WTC11 (cell line): ENCODE measurements at places on chromosomes 12 and 14.

DNA sequence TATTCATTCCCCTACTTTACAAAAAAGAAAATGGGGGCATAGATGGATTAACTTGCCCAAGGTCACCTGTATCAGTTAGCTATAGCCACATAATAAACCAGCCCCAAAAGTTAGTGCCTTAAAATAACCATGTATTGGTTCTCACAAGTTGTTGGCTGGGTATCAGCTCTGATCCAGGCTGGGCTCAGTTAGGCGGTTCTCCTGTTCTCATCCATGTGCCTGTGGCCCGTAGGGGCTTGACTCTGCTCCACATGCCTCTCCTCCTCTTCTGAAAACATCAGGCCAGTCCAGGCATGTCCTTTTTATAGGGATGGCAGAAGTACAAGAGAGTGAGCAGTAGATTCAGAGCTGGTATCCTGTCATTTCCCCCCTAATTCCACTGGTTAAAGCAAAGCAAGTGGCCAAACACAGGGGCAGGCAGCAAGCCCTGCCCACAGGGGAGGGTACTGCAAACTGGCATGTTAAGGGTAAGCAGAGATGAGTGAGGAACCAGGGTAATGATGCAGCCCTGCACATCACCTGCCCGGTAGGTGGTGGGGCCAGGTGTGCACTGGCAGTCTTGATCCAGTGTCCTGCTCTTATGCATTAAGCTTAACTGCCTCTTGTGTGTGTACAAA is 47.9 kb upstream of the TUNAR start:
- DNase-seq: no peak

GRCh38 chr12:65335981-65336380 is 57.5 kb downstream of the MSRB3 start:
- DNase-seq: no peak

GRCh38 chr14:21915826-21916225 is 242.2 kb upstream of the OR4E1 start:
- no peak for DNase-seq

GRCh38 chr12:108305520-108305919 is 33.6 kb downstream of the CMKLR1 start:
- no peak for DNase-seq

DNA sequence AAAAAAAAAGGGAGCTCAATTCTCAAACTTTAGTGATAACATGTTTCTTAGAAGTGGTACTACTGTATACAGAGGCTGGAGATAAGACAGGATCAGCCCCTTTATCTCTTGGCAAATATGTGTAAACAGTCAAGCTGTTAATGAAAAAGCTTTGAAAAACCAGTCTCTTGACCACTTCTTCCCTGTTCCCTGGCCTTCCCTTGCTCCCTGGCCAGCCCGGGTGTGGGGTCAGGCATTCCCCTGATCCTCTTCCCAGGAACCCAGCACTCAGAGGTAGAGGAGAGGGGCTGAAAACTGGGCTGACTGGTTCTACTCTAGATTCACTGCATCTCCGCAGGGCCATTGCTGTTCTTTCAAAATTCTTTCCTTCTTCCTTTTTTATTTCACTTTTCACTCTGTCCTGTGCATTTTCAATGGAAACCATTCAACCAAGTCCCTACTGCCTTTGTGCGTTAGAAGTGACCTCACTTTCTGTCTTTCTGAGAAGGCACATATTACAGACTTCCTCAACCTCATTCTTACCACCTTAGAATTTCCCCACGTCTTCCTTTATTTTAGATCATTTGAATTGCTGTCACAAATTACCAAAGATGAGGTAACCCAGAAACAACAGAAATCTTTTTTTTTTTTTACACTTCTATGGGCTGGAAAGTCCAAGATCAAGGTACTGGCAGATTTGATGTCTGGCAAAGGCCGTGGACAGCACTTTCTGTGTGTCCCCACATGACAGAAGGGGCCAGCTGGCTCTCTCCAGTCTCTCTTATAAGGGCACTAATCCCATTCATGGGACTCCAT is 5.7 kb downstream of the GNG2 start:
- DNase-seq: peak; percentile 32

DNA sequence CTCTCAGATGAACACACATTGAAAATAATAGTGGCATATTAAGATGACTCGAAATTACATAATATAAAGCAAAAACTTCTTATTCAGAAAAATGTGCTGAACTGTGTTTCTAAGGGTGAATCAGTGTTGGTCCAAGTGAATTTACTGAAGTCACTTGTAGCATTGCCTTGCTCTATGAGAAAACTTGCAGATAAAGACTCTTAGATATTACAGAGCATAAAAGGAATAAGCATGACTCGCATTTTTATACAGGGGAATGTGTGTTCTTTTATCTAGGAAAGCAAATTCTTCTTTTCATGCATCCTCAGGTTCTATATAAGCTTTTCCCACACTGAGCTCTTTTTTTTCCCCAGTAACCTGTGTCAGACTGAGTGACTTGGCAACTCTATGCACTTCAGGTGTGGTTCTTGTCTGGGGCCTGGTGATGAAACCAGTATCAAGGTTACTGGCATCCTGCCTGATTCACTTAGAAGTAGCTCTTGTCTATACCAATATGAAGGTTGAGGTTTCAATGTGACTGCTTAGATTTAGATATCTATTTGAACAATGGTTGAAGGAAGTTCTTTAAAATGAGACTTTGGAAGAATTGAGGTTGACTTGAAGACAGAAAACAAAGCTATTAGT is 76.1 kb downstream of the OTOGL start:
- no peak for DNase-seq

- no peak for DNase-seq
Measured at GRCh38 chr12:47990351-47991105, 13.7 kb downstream of the COL2A1 start.

DNA sequence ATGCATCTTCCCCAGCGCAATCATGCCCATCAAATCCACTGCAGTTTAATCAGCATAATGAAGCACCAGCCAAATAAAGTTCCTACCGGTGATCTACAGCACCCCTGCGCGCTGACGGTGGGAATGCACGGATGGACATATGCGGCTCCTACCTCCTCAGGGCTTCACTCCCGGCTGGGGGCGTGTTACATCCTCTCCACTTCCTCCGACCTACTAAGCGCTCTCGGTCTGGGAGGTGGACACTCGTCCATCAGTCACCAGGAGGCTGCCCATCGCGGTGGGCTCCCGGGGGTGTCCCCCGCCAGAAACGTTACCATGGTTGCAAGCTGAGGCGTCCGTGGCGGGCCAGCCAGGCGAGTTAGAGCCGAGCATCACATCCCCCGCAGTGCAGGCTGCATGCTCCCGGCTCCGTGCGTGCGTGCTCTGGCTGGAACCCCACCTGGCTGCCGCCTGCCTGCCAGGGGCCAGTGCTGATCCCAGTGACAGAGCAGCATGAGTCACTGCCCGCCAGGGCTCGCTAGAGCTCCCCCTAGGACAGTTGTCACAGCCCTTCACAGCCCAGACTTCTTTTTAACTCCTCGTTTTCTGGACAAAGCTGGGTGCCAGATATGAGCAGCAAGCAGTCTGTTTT is 73.0 kb downstream of the CIT start:
- DNase-seq: peak; percentile 87

- DNase-seq: peak; percentile 51
Measured at GRCh38 chr12:16121953-16122352, 155.5 kb downstream of the SLC15A5 start.

DNA sequence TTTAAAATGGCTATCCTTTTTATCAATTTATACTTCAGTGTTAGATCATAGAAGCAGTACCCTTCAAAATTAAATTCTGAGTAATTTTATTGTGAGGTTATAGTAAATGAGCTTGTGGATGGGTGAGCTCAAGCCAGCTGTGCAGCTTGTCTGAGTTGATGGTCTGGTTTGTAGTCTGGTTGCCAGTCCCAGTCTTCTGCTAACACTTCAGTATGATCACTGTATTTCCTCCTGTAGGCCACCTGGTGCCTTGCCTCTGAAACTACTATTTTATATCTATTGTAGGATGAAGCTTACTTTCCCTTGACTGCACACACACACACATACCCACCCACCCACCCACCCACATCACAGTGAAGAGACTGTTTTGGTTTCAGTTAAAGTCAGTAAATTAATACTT is 496.4 kb downstream of the PCNX1 start:
- DNase-seq: no peak

GRCh38 chr14:49250109-49250508 is 336.1 kb downstream of the RPS29 start:
- no peak for DNase-seq

- no peak for DNase-seq
Measured at GRCh38 chr12:116346741-116347140, 69.2 kb upstream of the MED13L start.

DNA sequence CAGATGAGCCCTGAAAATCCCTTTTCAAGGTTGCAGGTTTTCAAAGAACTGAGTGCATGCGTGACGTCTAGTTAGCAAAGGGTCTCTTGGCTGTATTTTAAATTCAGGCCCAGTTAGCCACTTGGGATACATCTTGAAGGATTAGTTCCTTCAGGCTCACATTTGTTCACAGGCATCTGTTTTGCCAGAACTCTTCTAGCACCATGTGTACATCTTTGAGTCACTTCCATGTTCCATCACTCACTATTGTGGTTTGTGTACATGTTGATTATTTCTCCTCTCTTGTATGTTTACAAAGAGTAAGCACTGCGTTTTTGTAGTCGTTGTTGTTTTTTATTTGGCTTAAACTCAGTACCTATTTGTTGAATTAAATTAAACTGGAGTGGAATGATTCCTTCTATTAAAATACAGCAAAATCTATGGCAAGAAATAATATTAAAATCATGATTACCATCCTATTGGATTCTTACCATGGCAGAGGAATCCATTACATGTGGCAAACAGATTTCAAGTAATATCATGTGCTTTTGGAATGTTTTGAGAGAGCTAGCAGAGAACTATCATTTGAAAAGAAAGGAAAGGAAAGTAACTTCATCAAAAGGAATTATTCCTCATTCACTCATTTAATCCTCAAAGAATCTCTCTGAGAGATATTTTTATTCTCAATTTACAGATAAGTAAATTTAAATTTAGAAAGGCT is 438.9 kb upstream of the FAR2 start:
- no peak for DNase-seq

- no peak for DNase-seq
Measured at GRCh38 chr12:87152841-87153528, 876.2 kb downstream of the C12orf50 start.

- peak; percentile 76 for DNase-seq
Measured at GRCh38 chr14:52131640-52132320, 62.9 kb upstream of the NID2 start.

GRCh38 chr12:26704684-26705460 is 128.1 kb downstream of the ITPR2 start:
- DNase-seq: no peak

DNA sequence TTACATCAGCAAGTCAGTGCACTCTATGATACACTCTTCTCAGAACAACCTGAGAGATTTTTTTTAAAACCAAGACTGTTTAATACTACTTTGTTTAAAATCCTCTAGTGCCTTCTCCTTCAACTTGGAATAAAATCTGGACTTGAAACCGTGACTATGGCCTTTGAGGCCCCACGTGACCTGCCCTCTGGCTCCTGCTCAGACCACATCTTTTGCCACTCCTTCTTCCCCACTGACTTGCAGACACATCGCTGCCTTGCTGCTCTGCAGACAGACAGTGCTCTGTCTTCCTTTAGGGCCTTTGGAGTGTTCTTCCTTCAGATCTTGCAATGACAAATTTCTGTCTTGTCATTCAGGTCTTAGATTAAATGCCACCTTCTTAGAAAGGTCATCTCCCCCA is 48.5 kb downstream of the TTC8 start:
- no peak for DNase-seq

DNA sequence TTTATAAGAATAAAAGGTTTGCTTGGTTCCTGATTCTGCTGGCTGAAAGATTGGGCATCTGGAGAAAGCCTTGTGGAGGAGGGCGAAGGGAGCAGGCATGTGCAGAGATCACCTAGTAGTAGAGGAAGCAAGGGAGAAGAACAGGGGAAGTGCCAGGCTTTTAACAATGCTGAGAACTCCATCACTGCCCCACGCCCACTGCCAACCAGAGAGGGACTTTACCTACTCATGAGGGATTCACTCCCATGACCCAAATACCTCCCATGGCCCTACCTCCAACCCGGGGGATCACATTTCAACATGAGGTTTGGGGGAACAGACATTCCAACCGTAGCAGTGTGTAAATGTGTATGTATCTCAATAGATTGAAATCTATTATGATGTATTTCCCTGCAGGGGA is 360.3 kb downstream of the GLT1D1 start:
- no peak for DNase-seq

DNA sequence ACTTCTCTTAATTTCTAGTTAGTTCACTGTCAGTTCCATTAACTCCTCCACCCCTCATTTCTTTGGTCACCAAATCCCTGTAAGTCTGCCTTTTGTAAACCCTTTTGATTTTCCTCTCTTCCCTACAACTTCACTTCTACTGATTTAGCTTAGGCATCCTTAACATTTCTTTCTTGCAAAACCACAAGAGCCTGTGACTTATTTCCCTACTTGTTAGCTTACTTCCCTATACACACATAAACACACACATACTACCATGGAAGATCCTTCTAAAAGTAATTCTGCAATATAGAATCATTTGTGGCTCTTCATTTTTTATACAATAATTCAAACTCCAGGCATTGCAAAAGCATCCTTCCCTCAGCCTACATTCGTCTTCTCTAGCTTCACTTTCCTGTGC is 494.3 kb upstream of the USP15 start:
- no peak for DNase-seq

GRCh38 chr12:83826112-83826511 is 1086.5 kb downstream of the SLC6A15 start:
- DNase-seq: peak; percentile 86

- no peak for DNase-seq
Measured at GRCh38 chr12:88801227-88802095, 221.2 kb upstream of the KITLG start.

DNA sequence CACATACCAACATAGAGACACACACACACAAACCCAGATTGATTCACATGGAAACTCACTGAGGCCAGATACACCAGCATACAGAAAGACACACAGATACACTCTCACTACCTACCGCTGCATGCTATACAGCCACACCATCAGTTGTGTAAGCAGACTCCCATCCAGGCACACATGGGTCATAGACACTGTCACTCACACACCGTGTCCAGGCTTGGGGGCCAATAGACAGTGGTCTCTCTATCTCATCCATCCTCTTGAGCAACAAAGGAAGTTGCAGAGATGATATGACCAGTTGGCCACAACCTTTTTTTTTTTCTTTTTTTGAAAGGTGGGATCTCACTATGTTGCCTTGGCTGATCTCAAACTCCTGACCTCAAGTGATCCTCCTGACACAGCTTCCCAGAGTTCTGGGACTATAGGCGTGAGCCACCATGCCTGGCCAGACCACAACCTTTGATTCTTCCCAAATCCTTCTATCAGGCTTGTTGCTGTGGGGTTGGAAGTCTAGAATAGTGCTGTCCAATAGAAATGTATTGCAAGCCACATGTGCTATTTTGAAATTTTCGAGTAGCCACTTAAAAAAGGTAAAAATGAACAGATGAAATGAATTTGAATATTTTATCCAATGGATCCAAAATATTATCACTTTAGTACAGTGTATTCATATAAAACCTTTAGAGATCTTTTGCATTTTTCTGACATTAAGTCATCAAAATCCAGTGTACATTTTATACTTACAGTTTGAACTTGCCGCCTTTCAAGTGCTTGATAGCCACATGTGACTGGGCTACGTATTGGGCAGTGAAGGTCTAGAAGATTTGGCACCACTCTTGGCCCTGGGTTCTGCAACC is 7.4 kb downstream of the LRP1-AS start:
- DNase-seq: no peak

GRCh38 chr12:78802593-78802992 is 62.0 kb upstream of the SYT1 start:
- no peak for DNase-seq

- no peak for DNase-seq
Measured at GRCh38 chr14:22567437-22567836, 21.6 kb downstream of the DAD1 start.

GRCh38 chr12:71236133-71236660 is 78.4 kb upstream of the TSPAN8 start:
- no peak for DNase-seq

GRCh38 chr12:75482646-75483045 is 2.1 kb downstream of the GLIPR1 start:
- DNase-seq: no peak
